ENCODE measurements at places on chromosomes 12 and 14.
A peak's percentile ranks its signal among the peaks of the same experiment; 100 is the strongest.

DNA sequence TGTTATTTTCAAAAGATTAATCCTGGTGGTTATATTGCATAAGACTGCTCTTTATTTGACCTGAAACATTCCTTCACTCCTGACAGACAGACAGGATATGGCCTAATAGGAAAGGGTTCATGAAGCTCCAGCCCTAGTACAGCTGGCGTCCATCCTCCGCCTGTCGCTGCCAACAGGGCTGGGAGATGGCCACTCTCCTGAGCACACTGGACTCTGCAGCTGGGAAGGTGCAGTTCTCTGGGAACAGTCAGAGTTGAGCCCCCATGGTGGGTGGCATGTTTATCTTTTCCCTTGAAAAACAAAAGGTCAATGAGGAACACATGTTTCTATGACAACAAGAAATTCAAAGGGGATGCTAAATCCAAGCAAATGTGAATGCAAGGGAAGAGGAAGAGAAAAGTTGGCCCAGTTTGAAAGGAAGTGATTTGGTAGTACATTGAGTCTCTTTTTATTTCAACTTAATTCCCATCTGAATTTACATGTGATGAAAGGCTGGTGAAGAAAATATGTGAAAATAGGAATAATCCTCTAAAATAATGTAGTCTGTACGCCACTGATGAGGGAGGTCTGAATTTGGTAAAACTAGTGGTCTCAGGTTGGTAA, 89.9 kb upstream of the DCN start:
- DNase-seq = no peak

GRCh38 chr14:94914191-94914590, 144.3 kb upstream of the GSC start:
- DNase-seq = no peak

DNA sequence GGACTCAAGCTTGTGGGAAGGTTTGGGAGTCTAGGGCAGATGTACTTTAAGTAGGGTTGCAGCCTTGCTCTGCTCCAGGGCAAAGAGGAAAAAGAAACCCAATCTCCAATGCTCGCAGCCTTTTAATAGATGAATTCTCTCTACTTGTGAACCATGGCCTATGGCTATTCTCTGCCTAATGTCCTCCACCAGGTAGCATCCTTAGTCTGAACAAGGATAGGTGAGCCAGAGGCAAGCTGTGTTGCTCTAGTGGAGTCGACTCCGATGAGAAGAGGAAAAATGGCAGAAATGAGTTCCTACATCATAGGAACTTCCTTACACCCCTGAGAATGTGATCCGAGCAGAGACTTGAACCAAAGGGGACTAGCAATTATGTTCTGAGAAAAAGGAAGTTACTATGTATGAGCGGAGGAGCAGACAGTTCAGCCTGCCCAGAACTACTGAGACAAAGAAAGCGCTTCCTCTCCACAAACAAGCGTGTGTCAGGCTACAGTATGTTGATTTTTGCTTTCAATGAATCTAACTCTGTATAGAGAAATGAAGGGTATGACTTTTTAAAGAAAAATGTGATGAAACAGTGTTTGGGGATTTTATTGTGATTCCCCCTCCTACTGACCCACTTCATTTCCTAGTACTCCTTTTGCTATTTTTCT, 153.6 kb upstream of the ARID2 start:
- DNase-seq = peak; percentile 43

GRCh38 chr12:124851342-124851741, 12.3 kb downstream of the SCARB1 start:
- no peak for DNase-seq

GRCh38 chr12:60093428-60093827, 497.6 kb downstream of the SLC16A7 start:
- DNase-seq = no peak

- DNase-seq = no peak
Observed at GRCh38 chr12:9719790-9720189, 13.1 kb downstream of the CLECL1 start.

DNA sequence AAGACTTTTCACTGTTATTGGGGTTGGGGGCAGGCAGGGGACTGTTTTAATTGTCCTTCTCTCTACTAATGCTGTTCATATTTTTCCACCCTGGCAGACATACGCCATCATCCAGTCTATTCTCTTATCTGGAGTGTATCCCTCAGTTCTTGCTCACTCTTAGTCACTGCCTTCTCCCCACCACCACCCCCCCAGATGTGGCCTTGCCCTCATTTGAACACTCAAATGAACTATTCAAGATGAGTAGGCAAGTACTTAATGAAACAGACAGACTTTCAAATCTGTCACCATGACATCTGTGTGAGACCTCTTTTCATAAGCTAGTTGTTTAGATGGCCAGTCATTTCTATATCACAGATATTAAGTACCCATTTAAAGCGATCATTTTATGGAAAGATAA, 10.1 kb downstream of the NUDT4 start:
- DNase-seq = no peak

GRCh38 chr14:21098892-21099595, 589 bp upstream of the ZNF219 start:
- DNase-seq = no peak

GRCh38 chr12:66236969-66237368, 48.0 kb downstream of the IRAK3 start:
- DNase-seq = peak; percentile 14

- no peak for DNase-seq
Observed at GRCh38 chr14:103007555-103007954, 49.8 kb downstream of the CDC42BPB start.

- no peak for DNase-seq
Observed at GRCh38 chr14:69854598-69854997, 24.6 kb upstream of the SMOC1 start.

DNA sequence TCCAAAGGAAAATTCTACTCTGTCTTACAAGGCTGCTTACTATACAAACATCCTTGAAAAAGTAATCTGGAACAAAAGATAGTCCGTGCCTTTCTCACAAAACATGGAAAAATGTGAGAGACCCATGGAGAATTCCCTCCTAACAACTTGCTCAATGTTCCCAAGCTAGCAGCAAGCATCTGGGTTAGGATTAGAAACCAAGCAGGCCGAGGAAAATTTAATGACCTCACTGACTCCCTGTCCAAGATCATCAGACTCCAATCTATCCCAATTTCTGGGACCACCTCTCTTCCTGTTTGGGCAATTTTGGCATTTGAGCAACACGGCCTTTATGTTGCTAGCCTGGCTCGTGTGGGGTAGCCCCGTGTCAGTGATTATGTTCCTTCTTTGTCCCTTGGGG, 18.1 kb upstream of the GSG1 start:
- no peak for DNase-seq

GRCh38 chr14:86020841-86021240, 490.9 kb downstream of the FLRT2 start:
- no peak for DNase-seq

DNA sequence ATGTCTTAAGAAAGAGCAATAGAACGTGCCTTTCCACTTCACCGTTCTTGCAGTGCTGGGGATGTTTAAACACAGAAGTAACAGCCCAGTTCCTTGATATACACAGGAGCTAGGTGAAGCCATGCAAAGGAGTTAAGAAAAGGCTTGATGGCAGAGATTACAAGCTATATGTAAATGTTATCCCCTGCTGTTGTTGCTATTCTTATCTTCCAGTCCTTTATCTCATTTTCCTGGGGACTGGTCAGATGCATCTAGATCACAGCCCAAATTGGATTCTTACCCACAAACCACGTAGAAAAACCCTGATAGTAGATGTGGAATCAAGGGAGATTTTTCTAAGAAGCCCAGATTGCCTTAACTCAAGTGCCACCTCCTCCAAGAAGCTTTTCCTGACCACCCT, 5.5 kb downstream of the ASCL1 start:
- no peak for DNase-seq

DNA sequence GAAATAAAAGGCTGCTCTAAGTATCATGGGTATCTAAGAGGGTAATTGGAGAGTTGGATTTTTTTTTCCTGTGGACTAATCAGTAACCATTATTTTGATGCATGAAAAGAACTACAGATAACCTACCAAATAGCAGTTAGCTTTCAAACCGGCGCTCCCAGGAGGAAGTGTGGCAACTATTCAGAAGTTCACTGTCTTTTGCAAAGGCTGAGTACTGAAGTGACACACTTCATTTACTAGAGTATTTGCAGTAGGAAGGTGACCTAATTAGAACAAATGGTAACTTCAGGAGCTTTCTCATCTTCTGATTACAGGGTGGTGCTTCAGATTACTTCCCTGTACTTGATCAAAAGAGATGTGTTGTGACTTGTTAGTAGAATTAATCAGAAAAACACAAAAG, 87.7 kb downstream of the PELI2 start:
- no peak for DNase-seq

GRCh38 chr14:88043529-88044443, 38.9 kb downstream of the GPR65 start:
- no peak for DNase-seq

- DNase-seq = no peak
Observed at GRCh38 chr14:64998455-64998931, 11.8 kb downstream of the FNTB start.

GRCh38 chr12:84421103-84421502, 491.5 kb downstream of the SLC6A15 start:
- no peak for DNase-seq

DNA sequence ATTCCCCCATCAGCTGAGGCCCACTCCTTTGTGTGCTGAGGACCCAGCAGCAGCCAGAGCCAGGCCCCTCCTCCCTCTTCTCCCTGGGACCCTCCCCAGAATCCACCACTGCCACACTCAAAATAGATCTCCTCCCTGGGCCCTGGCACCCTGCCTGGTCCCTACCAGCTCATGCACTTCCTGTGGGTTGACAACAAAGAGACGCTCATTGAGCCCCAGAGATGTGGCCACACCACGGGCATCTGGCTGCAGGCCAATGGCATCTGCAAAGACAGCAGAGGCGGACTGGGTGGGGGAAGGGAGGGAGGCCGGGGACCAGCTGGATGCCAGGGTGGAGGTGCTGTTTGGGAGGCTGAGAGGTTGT, 16.0 kb upstream of the ENDOU start:
- no peak for DNase-seq

GRCh38 chr14:103019236-103019635, 38.1 kb downstream of the CDC42BPB start:
- DNase-seq = no peak

- DNase-seq = no peak
Observed at GRCh38 chr12:3042826-3043225, 34.4 kb upstream of the TSPAN9 start.

DNA sequence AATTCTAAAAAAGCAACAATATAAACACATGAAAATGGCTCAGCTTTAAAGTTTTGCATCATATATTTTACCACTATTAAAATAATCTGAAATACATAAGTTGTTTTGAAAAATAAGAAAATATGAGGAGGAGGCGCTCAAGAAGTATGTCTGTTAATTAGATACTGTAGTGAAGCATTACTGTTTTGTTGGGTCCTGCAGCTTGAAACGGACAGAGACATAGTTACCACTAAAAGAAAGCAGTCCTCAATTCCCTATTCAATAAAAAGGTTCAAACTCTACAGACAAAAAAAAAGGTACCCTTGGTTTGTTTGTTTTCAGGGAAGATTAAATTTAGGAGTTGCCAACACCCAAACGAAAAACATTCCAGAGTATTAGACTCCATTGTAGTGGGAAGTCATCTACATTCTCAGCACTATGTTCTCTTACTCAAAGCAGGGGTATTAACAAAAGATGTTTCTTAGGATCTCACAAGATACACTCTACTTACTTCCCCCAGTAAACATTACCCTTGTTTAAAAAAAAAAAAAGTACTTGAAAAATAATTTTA, 3.0 kb downstream of the PAWR start:
- no peak for DNase-seq

DNA sequence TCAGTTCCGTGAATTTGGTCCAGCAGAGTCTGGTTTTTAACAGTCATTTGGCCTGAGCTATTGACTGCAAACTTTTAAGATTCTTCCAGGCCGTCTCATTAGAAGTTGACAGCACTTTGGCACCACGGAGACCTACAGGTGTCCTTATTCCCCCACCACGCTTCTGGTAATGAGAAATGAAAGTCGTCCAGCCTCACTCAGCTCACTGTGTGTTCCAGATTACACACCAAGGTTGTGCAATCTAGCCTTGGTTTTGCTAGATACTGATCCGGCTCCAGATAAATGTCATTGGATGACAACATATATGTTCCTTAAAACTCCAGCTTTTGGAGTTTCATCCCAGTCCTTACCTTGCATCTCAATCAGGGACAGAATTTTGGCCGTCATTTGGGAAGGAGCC, 210.4 kb downstream of the CHST11 start:
- no peak for DNase-seq

GRCh38 chr12:70985850-70986249, 65.3 kb upstream of the PTPRR start:
- DNase-seq = no peak

DNA sequence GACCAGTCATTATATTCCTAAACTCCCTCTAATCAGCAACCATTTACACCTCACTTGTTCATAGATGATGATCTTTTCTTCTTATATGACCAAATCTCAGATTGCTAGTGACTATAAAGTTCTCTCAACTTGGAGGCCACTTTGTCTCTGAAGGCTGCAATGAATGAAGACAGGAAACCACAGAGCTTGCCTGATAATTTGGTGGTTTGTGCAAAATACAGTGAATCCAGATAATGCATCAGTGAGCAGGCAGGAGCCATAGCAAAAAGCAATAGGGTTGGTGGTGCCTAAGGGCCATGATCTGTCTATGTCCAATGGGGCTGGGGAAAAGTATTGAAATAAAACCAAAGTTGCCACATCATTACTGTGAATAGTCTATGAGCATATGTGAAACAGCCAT, 123.8 kb upstream of the LRFN5 start:
- DNase-seq = no peak

DNA sequence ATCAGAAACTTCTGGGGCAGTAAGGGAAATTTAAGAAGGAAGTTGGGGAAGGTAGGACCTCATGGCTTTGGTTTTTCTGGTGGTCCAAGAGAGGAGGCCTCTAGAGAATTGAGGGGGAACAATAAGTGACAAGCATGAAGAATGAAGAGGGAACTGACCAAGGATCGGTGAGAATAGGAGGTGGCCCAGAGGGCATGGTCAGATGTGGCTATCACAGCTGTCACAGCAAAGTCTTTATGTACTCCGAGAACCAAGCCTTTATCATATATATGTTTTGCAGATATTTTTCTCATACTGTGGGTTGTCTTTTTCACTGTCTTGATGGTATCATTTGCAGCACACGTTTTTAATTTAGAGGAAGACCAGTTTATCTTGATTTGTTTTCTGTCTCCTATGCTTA, 64.3 kb downstream of the PPP2R5C start:
- no peak for DNase-seq

DNA sequence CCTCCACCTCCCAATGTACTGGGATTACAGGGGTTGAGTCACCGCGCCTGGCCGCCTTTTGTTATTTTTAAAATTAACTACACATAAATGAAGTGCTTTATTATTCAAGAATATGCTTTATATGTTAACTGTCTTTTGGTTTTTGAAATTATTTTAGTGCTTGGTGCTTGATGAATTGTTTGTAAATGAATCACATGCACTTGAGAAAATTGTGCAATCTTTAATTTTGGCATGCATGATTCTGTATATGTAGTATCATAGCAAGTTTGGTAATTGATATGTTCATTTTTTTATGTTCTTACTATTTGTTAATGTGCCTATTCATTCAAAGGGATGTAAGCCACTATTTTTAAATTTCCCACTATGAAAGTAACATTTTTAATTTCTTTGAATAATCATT, 440.9 kb downstream of the NAV3 start:
- no peak for DNase-seq

GRCh38 chr12:114194956-114195355, 211.0 kb downstream of the TBX5 start:
- no peak for DNase-seq

Data from SIG-M5 (cell line).